Upper lobe of right lung (tissue), 1 donor: ENCODE measurements at places on chromosomes 3 and 15. TPM values are rescaled to one million over a fixed set of nuclear protein-coding genes. Genes with fewer than 3 reads are reported as not detected.

- no peaks in the 10 kb centered on the region for H3K27me3 ChIP-seq
- no peak overlapping the region for H3K27ac ChIP-seq
- no peaks in the 10 kb centered on the region for H3K36me3 ChIP-seq
- no peak for DNase-seq
- H3K4me1 ChIP-seq, result peaks cover 5% of the 10 kb centered on the region
Measured at GRCh38 chr3:9298236-9298635, 48.8 kb upstream of the SRGAP3 start.

- no peak for DNase-seq
- no peaks in the 10 kb centered on the region for H3K36me3 ChIP-seq
- H3K27ac ChIP-seq, result no peak overlapping the region
Measured at GRCh38 chr3:159950156-159950898, 38.3 kb upstream of the IL12A start.

- H3K4me3 ChIP-seq, result no peak overlapping the region
- H3K4me1 ChIP-seq, result no peaks in the 10 kb centered on the region
- no peak for DNase-seq
Measured at GRCh38 chr15:38670128-38671005, 105.8 kb upstream of the RASGRP1 start.

DNA sequence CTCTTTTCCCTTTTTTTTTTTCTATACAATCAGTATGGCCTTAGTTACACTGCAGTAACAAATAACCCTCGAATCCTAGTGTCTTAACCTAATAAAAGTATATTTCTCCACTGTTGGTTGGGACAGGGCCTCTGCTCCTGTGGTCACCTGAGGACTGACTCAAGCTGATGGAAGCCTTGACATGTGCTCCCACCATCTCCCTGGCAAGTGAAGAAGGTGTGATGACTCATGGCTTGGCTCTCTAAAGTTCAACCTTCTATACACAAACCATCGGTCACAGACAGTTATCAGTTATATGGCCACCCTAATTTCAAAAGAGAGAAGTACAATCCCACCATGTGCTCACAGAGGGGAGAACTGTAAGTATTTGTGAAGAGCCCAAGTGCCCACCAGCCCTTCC is 65.8 kb upstream of the CACNA2D3 start:
- peaks cover 5% of the 10 kb centered on the region for H3K4me1 ChIP-seq
- H3K27ac ChIP-seq, result no peak overlapping the region
- no peaks in the 10 kb centered on the region for H3K27me3 ChIP-seq
- DNase-seq, result no peak
- H3K36me3 ChIP-seq, result no peaks in the 10 kb centered on the region
- H3K4me3 ChIP-seq, result no peak overlapping the region

DNA sequence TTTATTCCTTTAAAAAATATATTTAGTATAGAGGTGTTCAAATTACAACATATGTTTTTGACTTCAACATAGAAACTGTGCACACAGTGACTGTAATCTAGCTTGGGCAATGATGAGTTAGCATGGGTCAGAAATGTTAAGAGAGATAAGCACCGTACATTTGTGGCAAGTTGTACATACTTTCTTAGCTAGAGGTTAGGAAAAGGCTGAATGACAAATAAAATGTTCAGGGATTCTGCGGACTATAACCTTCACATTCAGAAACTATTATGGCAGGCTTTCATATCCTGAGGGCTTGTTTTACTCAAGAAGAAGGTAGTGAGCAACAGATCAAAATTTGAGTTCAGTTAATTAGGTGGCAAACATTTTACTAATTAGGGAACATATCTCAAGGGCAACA is 379.7 kb upstream of the EPHA6 start:
- no peak overlapping the region for H3K27ac ChIP-seq
- no peaks in the 10 kb centered on the region for H3K27me3 ChIP-seq
- H3K4me3 ChIP-seq, result no peak overlapping the region
- H3K36me3 ChIP-seq, result no peaks in the 10 kb centered on the region
- H3K4me1 ChIP-seq, result no peaks in the 10 kb centered on the region
- DNase-seq, result no peak

DNA sequence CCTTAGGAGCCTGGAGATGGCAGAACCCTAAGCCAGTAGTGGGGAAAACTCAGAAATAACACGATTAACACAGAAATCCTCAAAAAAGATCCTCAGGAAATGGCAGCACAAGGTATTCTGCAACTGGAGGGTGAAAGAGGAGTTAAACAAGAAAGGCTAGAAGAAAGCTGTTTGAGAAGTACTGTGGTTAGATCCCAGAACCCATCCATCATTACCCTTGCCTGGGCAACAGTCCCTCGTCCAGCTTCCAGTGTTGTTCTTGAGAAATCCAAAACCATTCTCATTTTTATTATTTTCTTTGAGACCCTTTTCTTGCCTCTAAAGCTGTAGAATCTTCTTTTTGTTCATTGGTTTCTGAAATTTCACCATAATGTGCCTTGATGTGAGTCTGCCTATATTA is 2.7 kb upstream of the CDCP1 start:
- DNase-seq, result no peak
- H3K36me3 ChIP-seq, result no peaks in the 10 kb centered on the region
- no peak overlapping the region for H3K4me3 ChIP-seq
- H3K27me3 ChIP-seq, result peaks cover 33% of the 10 kb centered on the region
- no peak overlapping the region for H3K27ac ChIP-seq

DNA sequence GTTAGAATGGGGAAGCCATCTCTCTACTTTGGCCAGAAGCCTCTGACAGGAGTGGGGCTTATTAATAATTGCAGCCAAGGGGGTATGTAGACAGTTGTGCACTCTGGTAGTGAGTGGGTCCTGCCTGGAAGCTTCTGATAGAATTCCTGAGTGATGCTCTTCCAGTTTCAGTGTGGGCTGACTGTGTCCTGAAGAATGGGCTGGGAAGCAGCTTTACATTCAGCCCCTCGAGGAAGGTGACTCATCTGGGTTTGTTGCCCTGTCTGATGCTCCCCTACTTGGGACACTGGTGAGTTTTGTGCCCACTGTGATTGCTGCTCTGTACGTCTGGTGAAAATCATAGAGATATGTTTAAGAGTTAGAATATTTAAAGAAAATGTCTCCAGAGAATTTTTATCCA is 444.7 kb upstream of the RBMS3 start:
- no peak overlapping the region for H3K4me3 ChIP-seq
- no peaks in the 10 kb centered on the region for H3K4me1 ChIP-seq
- DNase-seq, result no peak
- no peaks in the 10 kb centered on the region for H3K36me3 ChIP-seq

- H3K4me1 ChIP-seq, result peaks cover 9% of the 10 kb centered on the region
- no peak overlapping the region for H3K27ac ChIP-seq
- H3K36me3 ChIP-seq, result no peaks in the 10 kb centered on the region
- no peak overlapping the region for H3K4me3 ChIP-seq
- H3K27me3 ChIP-seq, result no peaks in the 10 kb centered on the region
- DNase-seq, result no peak
Measured at GRCh38 chr3:184616436-184616835, 54.9 kb downstream of the EPHB3 start.

DNA sequence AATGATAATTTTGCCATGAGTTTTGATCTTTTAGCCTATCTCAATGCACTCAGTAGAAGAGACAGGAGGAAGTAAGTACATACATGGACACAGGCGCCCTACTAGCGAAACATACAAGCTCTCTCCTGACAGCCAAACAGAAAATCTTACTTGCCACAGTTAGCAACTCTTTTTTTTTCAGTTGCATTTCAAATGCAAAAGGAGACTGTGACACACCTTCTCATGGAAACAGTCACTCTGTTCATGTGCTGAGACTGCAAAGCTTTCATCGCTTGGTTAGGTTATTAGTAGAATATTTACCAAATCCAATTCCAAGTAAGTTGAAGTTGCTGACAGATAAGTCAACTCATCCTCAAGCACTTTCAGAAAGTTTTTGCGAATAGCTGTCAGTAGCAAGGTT is 223.3 kb downstream of the FOXP1 start:
- no peak for DNase-seq
- no peaks in the 10 kb centered on the region for H3K36me3 ChIP-seq
- H3K4me1 ChIP-seq, result peaks cover 4% of the 10 kb centered on the region
- H3K27ac ChIP-seq, result no peak overlapping the region

- H3K4me1 ChIP-seq, result no peaks in the 10 kb centered on the region
- no peaks in the 10 kb centered on the region for H3K36me3 ChIP-seq
- H3K27ac ChIP-seq, result no peak overlapping the region
- DNase-seq, result no peak
- H3K4me3 ChIP-seq, result no peak overlapping the region
Measured at GRCh38 chr15:100952566-100952965, 33.4 kb downstream of the LRRK1 start.

DNA sequence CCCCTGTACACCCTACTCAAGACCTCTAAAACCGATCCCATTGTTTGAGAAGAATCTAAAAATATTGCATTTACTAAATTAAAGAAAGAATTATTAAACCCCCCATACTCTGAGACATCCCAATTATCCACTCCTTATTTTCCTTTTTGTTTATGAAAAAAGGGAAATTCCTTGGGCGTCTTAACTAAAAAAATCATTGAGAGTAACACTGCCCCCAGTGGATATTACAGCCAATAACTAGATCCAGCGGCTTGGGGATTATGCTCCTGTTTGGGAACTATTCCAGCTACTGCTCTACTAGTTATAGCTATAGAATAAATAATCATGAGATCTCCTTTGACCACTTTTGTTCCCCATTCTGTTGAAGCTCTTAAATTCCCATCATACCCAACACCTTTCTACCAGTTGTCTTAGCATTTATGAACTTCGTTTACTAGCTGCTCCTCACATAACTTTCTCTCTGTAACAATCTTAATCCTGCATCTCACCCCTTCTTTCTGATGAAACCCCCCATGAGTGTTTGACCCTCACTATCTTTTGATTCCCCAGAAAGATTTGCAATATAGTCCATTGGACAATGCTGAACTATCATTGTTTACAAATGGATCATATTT is 12.7 kb upstream of the CFAP91 start:
- H3K36me3 ChIP-seq, result no peaks in the 10 kb centered on the region
- H3K27me3 ChIP-seq, result no peaks in the 10 kb centered on the region
- H3K27ac ChIP-seq, result no peak overlapping the region
- no peaks in the 10 kb centered on the region for H3K4me1 ChIP-seq

DNA sequence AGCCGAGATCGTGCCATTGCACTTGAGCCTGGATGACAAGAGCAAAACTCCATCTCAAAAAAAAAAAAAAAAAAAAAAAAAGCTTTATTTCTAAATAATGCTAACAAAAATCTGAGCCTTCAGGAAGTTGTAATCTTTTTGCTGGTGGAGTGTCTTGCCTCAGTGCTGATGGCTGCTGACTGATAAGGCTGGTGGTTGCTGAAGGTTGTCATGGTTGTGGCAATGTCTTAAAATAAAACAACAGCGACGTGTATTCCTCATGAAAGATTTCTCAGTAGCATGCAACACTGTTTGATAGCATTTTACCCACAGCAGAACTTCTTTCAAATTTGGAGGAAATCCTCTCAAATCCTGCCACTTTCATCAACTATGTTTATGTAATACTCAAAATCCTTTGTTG is 77.4 kb upstream of the PTPRG start:
- no peaks in the 10 kb centered on the region for H3K27me3 ChIP-seq
- no peak overlapping the region for H3K27ac ChIP-seq
- no peak for DNase-seq

- peaks cover 7% of the 10 kb centered on the region for H3K4me1 ChIP-seq
- H3K36me3 ChIP-seq, result peaks cover 58% of the 10 kb centered on the region
- no peak for DNase-seq
- no peaks in the 10 kb centered on the region for H3K27me3 ChIP-seq
Measured at GRCh38 chr3:37255990-37256308, 81.6 kb upstream of the LRRFIP2 start.

DNA sequence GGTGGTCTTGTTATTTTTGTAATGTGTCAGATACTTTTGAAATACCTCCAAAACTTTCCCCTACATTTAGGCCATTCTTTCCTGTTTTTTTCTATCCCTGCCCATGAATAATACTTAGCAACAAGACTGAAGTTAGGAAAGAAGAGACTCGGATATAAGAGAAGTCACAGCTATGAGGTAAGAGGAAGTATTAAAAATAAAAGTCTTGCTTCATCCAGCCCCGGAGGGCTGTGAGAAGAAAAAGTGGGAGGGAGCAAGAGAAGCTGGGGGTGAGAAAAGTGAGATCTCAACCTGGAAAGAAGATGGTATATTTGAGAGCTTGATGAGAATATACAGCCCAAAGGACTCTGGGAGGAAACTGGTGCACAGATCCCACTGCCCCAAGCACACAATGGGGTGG is 213.5 kb upstream of the CDIN1 start:
- no peak for DNase-seq
- H3K4me1 ChIP-seq, result no peaks in the 10 kb centered on the region
- H3K27me3 ChIP-seq, result no peaks in the 10 kb centered on the region
- H3K4me3 ChIP-seq, result no peak overlapping the region

- H3K27me3 ChIP-seq, result no peaks in the 10 kb centered on the region
- H3K4me1 ChIP-seq, result no peaks in the 10 kb centered on the region
- no peak overlapping the region for H3K4me3 ChIP-seq
- no peak for DNase-seq
Measured at GRCh38 chr15:60901647-60902046, 327.5 kb downstream of the RORA start.

GRCh38 chr3:74304424-74304823 is 310.0 kb downstream of the CNTN3 start:
- H3K36me3 ChIP-seq, result no peaks in the 10 kb centered on the region
- no peaks in the 10 kb centered on the region for H3K4me1 ChIP-seq
- DNase-seq, result no peak
- no peaks in the 10 kb centered on the region for H3K27me3 ChIP-seq

- DNase-seq, result no peak
- peaks cover 8% of the 10 kb centered on the region for H3K4me1 ChIP-seq
Measured at GRCh38 chr15:74245342-74245931, 9.3 kb downstream of the CCDC33 start.

- H3K4me1 ChIP-seq, result peaks cover 52% of the 10 kb centered on the region
- H3K27me3 ChIP-seq, result no peaks in the 10 kb centered on the region
- no peak overlapping the region for H3K4me3 ChIP-seq
- no peak for DNase-seq
Measured at GRCh38 chr3:71057526-71057894, 526.0 kb downstream of the FOXP1 start.

DNA sequence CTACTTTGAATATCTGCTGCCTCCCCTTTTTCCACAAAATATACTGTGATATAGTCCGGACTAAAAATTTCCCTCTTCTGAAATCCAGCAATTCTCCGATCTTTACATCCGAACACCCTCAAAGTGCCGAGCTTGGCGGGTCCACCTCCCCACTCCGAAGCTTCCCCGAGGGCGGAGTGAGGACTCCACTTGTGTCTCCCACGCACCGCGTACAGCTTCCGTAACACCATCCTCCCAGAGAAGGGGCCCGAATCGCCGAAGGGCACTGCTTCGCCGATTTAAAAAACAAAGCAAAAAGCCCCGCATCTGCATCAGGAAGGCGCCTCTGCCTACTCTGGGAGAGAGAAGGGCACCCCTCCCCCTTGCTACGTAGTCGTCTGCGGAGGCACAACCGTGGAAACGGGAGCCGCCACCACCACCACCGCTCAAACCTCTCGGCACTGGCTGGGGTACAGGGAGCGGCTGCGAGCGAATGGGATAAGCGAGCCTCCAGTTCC is 551 bp downstream of the NCBP2 start:
- peaks cover 27% of the 10 kb centered on the region for H3K36me3 ChIP-seq
- H3K4me1 ChIP-seq, result peaks cover 25% of the 10 kb centered on the region

The ROPN1B gene
- total RNA-seq, result not detected

The GREM1 gene
- 2.8 TPM for total RNA-seq

The ACTRT3 gene
- 1.2 TPM for total RNA-seq

The PLSCR1 gene
- total RNA-seq, result 165 TPM

The CCDC39 gene
- total RNA-seq, result not detected

The RTP4 gene
- total RNA-seq, result 5.6 TPM

The PLSCR2 gene
- not detected for total RNA-seq

The COL8A1 gene
- total RNA-seq, result 95.1 TPM
